ENCODE measurements at places on chromosomes 1 and 21.
A peak's percentile ranks its signal among the peaks of the same experiment; 100 is the strongest.

GRCh38 chr1:26391450-26391849, 18.9 kb upstream of the ZNF683 start:
- DNase-seq, result no peak

GRCh38 chr1:151369621-151370048, 2.9 kb downstream of the SELENBP1 start:
- DNase-seq, result no peak

- DNase-seq, result no peak
Measured at GRCh38 chr1:116711263-116711840, 42.9 kb upstream of the CD2 start.

DNA sequence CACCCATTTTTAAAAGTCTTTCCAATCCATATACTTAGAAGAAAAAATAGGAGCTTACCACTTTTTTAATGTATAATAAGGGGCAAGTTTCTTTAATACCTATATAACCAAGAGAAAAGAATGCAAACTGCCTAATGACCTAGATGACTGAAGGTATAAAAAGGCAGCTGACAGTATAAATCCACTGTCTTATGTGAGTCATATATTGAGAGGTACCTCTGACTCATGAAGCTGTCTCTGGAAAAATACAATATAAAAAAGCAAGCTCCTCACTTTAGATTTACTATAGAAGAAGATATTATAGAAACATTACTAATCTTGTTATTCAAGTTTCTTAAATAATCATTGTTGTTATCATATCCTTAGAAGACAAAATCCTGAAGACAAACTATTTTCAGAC, 144.2 kb downstream of the VAV3 start:
- no peak for DNase-seq

DNA sequence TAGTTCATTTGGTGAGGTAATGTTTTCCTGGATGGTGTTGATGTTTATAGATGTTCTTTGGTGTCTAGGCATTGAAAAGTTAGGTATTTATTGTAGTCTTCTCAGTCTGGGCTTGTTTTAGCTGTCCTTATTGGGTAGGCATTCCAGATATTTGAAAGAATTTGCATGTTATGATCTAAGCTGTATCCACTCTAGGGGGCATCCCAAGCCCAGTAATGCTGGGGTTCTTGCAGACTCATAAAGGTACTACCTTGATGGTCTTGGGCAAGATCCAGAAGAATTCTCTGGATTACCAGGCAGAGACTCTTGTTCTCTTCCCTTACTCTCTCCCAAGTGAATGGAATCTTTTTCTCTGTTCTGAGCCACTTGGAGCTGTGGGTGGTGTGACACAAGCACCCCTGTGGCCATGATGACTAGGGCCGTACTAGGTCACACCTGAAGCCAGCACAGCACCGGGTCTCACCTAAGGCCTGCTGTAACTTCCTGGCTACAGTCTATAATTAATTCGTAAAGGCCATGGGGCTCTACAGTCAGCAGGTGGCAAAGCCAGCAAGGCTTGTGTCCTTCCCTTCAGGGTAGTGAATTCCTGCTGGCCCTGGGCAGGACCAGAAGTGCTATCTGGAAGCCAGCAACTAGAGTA, 74.8 kb upstream of the PDE4B start:
- peak; percentile 6 for DNase-seq

GRCh38 chr1:171140956-171141687, 44.0 kb upstream of the FMO2 start:
- DNase-seq, result no peak

- no peak for DNase-seq
Measured at GRCh38 chr1:27009601-27010197, 3.0 kb downstream of the TENT5B start.

DNA sequence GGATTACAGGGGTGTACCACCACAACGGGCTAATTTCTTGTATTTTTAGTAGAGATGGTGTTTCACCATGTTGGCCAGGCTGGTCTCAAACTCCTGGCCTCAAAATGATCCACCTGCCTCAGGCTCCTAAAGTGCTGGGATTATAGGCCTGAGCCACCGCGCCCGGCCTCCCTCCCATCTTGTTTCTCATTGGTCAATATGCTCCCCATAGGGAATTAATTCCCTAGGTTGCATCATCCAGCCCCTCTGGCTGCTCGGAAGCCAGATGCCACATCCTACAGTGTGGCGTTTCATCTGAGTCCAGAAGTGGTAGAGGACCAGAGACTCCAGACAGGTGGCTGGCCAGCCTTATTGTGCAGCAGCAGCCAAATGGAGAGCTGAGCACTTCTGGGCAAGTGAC, 11.5 kb upstream of the VASH2 start:
- DNase-seq, result no peak

- no peak for DNase-seq
Measured at GRCh38 chr1:64166629-64167028, 36.8 kb upstream of the UBE2U start.

DNA sequence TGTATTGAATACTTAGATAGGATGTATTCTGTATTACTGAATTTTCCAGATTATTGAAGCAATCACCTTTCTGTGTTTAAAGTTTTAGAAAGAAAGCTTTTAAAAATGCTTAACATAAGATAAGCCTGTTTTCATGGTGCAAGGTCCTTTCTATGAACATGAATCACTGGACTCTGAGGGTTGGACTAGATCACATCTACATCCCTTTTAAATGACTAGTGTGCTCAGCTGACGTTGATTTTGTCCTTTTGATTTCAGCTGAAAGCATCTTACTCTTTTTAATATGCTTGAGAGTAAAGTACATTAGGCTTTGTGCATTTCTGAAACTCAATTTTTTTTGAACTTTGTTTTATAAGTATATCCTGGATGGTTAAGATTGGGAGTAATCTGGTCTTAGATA, 16.2 kb downstream of the MIER1 start:
- no peak for DNase-seq

- no peak for DNase-seq
Measured at GRCh38 chr1:87436534-87436933, 107.9 kb downstream of the LMO4 start.

All from fibroblast of skin of left biceps (primary cell).